ENCODE measurements at places on chromosomes 3 and 15. TPM values are rescaled to one million over a fixed set of nuclear protein-coding genes. Genes with fewer than 3 reads are reported as not detected.

The LHFPL4 gene
- not detected for total RNA-seq

The CSTA gene
- total RNA-seq = 1.9 TPM

The AHSG gene
- total RNA-seq = not detected

The RPP14 gene
- 11.2 TPM for total RNA-seq

The AGBL1 gene
- total RNA-seq = not detected

The ACKR2 gene
- total RNA-seq = not detected

The PRR23A gene
- not detected for total RNA-seq

The SAMD7 gene
- total RNA-seq = not detected

The ITGA11 gene
- 4.9 TPM for total RNA-seq

The CADPS gene
- not detected for total RNA-seq

The IFT80 gene
- total RNA-seq = 12.0 TPM

The TF gene
- total RNA-seq = 0.93 TPM

The PPCDC gene
- total RNA-seq = 20.8 TPM

The PLA1A gene
- 0.27 TPM for total RNA-seq

The ZNF660 gene
- not detected for total RNA-seq

The CHRNA7 gene
- 4.1 TPM for total RNA-seq

The MAP1A gene
- total RNA-seq = 0.96 TPM

The HIGD2B gene
- not detected for total RNA-seq

The SNURF gene
- total RNA-seq = 10.8 TPM

The PLSCR5 gene
- not detected for total RNA-seq
